ENCODE measurements at places on chromosomes 1 and 21.

DNA sequence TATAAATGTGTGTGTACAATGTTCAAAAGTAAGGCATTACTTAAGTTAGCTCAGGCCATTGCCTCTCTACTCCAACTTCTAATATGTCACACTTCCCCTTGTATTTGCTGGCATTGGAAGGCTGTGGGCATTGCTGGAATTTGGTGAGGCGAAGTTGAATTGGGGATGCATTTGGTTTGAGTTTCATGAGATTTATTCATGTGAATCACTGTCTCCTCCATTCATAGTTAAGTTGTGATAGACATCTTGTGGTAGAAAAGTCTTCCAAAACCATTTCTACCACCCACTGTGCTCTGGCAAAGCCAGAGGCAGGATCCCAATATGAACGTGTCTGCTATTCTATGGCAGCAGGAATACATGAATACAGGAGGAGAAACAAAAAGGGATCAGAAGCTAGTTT lies 397.8 kb upstream of the USP24 start:
- no peak for DNase-seq

DNA sequence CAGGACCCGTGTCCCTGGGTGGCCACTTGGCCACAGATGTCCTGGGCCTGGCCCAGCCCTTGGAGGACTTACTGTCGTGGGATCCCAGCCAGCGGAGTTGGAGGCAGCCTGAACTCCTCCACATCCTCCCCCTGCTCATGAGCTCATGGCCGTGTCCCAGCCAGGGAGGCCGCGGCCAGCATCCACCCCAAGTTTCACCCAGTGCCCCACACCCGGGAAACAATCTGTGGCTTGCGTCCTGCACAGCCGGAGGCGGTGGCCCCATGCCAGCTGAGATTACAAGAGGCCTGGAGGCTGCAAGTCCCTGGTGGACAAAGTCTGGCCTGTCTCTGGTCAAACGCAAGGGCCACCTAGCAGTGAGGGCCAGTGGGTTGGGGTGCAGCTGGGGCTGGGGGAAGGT lies 27.5 kb upstream of the TMEM52 start:
- DNase-seq, result no peak

GRCh38 chr1:218353656-218354055 lies 8.5 kb downstream of the TGFB2 start:
- DNase-seq, result no peak

GRCh38 chr1:181190364-181191035 lies 102.0 kb downstream of the IER5 start:
- no peak for DNase-seq

DNA sequence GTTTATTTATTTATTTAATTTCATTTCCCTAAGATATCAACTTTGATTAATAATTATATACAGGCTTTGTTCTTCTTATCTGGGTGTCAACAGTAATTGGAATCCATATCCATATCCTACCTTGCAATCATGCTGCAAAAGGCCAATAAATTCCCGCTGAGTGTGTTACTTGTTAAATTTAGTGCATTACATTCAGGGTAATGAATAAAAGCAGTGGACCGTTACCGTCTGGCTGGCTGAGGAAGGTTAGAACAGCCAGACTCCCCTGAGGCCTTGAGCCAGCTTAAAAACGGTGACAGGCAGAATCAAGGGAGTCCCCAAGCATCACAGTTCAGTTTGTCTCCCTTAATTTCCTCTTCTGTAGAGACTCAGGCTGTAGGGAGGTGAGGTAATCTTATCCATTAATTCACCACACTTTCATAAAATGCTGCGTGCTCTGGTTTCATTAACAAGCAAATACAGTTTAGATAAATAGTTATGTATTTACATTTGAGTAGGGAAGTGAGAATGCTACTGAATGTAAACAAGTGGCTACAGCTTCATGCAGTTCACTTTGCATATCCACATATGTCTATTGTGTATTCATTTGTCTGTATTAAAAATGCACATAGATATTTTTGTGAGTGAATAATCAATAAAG lies 888.2 kb upstream of the CXADR start:
- DNase-seq, result no peak

- DNase-seq, result no peak
Observed at GRCh38 chr1:206513312-206514111, 6.2 kb downstream of the RASSF5 start.

DNA sequence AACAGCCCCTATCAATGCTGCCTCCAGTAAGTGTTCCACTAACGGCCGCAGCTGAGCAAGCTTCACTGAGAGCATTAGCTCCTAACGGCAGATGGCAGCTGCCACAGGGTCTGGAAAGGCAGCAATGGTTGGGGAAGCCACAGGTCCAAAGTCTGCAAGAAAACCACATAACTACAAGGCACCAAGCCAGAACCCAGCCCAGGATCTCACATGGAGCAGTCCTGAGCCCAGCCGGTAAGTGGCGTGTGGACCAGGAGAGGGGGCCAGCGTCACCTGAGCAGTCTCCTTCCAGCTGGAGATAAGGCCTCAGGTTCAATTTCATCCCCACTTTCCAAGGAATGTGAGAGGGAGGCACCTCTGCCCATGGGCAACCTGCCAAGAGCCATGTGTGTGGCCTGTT lies 13.2 kb downstream of the SYT2 start:
- DNase-seq, result no peak

- no peak for DNase-seq
Observed at GRCh38 chr1:33971913-33972312, 108.0 kb downstream of the HMGB4 start.

- DNase-seq, result no peak
Observed at GRCh38 chr1:64135462-64136223, 67.8 kb upstream of the UBE2U start.

DNA sequence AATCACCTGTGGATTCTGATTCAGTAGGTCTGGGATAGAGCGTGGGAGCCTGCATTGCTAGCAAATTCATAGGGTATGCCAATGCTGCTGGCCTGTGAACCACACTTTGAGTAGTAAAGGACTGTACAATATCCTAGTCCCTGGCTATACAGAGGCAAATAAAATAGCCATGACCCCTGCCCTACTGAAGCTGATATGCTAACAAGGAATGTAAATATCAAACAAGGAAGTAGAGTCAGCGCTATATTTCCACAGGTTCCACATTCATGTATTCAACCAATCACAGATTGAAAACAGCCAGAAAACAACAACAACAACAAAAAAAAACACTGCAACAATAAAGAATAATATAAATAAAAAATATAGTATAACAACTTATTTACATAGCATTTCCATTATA lies 77.8 kb downstream of the TM2D1 start:
- DNase-seq, result no peak

GRCh38 chr1:38958967-38959366 lies 17.3 kb upstream of the RHBDL2 start:
- no peak for DNase-seq

- DNase-seq, result no peak
Observed at GRCh38 chr1:184315254-184315653, 71.6 kb upstream of the C1orf21 start.

DNA sequence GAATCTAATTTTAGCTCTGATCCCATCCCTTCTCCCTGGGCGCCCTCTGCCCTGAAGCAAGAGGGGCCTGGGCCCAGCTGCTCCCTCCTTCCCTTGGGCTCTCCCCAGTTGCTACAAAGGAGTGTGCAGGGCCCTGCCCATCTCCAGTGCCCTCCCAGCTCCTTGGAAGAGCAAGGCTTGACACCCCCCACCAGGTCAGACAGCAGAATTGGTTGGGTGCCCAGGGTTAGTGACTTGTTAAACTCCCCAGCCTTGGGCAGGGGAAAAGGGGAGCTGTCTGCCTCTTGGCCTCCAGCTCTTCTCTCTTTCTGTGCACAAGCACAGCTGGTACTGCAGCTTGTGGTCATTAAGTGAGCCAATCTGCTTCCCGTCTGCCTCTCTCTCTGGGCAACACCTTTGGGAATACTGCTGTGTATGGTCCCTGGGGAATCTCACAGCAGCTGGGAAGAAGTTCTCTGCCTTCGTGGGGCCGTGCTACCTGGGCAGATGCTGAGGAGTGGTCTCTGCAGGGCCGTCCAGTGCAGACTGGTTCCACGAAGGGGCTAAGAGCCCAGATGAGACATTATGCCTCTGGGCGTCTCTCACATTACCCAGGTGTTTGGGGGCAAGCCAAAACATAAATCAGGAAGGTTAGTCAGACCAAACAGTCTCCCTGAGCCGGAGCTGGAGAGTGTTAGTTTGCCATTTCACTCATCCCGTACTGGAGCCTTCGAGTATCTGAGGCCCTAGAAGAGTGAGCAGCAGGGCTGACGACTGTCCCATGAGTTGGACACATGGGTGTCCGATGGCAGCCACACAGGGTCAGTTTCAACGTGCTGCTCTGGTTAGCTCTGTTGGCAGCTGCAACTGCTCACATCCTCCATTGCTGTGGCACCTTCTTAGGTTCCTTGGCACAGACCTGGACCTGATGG lies 37.3 kb downstream of the TMEM53 start:
- no peak for DNase-seq

GRCh38 chr1:107529511-107530149 lies 388.8 kb downstream of the NTNG1 start:
- DNase-seq, result peak; percentile 15

DNA sequence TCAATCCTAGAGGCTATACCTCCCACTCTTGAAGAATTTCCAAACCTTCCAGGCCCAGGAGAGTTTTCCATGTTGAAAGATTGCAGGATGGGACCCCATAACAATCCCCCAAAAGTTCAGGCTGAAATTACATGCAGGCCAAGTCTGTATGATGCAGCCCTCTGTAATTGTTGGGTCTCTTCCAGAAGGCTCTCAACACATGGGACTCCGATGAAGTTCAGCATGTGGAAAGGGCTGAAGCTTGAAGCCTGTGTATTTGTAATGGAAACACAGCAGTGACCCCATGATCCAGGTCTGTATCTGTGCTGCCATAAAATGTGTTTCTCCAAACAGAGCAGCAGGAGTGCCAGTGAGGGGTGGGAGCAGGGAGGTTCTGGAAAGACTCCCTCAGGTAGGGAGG lies 202.5 kb upstream of the LYPLAL1 start:
- DNase-seq, result peak; percentile 33

DNA sequence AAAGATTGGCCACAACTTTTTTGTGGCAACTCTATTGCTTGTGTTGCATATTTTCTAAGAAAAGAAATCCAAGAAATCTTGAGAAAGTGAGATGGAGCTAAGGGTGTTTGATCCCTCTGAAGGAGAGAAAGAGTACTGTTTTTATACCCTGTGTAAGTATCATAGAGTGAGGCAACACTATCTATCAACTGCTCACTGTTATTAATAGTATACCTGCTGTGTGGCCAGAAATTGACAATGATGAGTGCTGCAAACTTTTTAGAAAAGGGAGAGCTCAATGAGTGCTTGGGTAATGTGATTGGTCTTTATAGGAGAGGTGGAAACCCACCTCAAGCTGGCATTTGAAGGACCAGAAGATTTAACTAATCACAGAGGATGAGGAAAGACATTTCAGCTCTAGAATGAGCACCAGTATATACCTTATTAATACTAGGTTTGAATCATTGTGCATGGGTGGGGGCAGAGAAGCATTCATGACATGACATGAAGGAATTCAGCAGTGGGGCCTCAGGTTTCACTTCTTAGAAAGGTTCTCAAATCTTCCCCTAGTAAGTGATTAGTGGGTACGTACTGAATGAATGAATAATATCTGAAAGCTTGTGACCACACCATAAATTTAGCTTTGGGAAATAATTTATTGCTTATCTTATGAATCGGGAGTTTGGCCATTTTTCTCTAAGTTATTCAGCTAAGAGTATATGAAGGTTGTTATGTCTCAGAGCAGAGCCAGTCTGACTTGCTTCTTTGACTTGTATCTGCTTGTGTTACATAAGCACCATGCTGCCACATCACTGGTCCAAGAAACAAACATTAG lies 169.2 kb upstream of the SGIP1 start:
- DNase-seq, result no peak

DNA sequence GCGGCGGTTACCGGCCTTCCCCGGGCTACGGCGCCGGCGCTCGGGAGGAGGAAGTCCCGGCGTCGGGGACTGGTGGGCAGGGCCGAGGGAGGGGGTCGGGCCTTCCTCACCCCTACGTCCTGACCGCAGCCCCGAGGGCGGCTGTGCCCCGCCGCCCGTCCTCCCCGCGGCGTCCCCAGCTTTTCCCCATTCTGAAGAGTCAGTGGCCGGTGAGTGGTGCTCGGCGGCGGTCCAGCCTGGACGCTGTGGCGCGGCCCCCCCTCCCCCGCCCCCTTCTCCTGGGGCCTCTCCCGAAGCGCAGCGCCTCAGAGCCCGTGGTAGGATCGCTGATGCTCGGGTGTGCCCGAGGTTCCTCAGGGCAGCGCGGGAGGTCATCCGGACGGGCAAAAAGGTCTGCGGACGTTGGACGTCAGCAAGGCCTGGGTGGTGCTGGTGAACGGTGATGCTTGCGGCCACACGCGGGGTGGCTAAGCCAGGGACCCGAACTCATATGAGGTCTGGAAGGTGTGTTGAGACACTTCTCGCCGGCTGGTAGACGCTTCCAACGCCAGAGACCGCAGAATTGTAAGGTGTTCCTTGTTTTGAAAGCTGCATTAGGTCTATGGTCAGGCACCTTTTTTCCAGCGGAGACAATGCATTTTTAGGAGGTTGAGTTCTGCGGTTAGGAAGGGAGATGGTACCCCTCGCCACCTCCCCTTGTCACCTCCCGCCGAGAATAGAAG lies 725 bp downstream of the SLC25A33 start:
- DNase-seq, result no peak

DNA sequence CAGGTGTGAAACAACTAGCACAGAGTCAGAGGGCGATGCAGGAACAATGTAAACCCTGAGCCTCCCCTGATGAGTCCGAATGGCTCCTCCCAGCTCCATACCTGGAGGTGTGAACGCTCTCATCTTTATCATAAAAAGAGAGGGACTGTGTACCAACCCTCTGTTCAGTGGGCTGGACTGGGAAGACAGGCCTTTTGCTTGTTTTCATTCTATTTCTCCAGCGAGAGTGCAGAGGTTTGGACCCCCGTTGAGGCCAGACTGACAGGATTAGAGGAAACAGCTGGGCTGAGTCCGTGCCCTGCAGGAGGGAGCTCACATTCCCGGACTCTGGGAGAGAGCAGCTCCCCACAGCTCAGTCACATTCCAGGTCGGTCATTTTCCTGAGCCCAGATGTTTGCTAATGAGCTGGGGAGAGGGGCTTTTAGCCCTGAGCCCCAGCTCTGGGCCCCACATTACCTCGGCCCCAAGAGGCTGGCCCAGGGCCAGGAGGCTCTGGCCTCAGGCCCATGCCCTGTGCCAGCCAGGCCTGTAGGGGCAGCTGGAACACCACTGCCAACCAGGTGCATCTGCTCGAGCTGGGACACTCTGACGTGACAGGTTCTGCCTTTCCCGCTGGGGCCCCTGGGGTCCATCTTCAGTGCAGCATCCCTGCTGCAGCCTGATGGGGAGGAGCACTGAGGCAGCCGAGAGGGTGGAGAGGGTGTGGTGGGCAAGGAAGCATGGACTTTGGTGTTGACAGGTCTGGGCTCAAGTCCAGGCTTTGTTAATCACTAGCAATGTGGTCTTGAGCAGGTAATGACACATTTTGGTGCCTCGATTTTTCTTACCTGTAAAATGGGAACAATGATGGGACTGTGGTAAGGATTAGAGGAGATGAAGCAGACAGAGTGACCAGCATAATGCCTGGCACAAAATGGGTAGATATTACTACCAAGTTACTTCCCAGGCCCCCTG lies 3.5 kb upstream of the NBL1 start:
- no peak for DNase-seq

GRCh38 chr1:10835822-10836421 lies 39.5 kb upstream of the CASZ1 start:
- peak; percentile 58 for DNase-seq
